H1 (cell line): ENCODE measurements at places on chromosomes 2 and 18. TPM values are rescaled to one million over a fixed set of nuclear protein-coding genes. Genes with fewer than 3 reads are reported as not detected.

DNA sequence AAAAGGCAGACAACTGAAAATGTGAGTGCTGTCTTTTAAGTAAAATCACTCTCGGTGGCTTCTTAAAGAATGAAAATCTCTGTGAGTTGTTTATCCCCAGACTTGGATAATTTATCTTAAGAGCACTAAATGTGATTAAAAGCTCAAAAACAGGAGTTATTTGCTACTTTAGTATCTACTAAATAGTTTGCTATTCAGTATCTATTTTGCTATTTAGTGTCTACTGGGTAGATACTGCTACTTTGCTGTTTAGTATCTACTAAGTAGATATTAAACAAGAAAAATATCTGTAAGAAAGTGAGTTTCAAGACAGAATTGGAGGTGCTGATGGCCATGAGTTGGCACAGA lies 1.4 kb upstream of the KCNG3 start:
- H3K4me1 ChIP-seq = peaks cover 2% of the 10 kb centered on the region; the same call in 1 of the 2 replicates
- no peak overlapping the region for H3K27ac ChIP-seq
- no peak for DNase-seq
- no peaks in the 10 kb centered on the region for H3K36me3 ChIP-seq

DNA sequence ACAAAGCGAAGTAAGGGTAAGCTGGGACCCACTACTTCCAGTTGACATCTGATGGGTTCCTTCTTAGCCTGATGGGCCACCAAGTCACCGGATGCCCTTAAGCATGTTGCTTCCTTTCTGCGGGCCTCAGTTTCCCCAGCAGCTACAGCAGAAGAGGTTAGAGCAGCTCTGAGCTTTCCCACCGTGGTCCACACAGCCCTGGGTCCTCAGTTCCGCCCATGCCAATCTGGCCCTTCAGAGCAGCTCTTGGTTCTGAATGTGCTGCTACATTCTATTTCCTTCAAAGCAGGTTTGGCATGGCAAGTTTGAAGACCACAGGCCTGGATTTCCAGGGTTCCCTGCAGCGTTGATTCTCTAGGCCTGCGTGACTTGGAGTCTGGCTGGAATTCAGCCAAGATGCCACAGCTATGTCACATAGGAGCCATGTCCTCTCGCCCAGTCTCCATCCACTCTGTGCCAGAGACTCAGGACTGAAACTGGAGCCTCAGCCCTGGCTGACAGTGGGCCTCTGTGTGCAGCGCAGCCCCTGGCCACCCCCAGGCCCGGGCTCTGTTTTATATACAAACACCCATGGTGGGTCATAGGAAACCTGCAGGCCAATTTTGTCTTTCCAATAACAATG lies 79.6 kb downstream of the TFCP2L1 start:
- no peaks in the 10 kb centered on the region for H3K27me3 ChIP-seq
- no peak for DNase-seq
- H3K4me1 ChIP-seq = no peaks in the 10 kb centered on the region
- H3K36me3 ChIP-seq = no peaks in the 10 kb centered on the region
- H3K27ac ChIP-seq = no peak overlapping the region

DNA sequence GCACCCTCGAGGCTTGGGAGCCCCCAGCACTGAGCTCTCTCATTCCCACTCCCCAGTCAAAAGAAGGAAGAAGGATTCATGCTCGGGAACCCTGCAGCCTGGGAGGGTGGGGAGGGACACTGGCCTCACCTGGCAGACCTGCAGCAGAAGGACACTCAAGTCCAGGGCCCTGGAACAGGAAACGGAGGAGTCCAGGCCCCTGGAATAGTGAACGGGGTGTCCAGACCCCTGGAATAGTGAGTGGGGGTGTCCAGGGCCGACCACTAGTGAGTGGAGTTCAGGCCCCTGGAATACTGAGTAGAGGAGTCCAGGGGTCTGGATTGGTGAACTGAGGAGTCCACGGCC lies 292.5 kb downstream of the NDUFA10 start:
- no peak for DNase-seq
- no peaks in the 10 kb centered on the region for H3K27me3 ChIP-seq
- no peak overlapping the region for H3K4me3 ChIP-seq
- H3K36me3 ChIP-seq = no peaks in the 10 kb centered on the region

DNA sequence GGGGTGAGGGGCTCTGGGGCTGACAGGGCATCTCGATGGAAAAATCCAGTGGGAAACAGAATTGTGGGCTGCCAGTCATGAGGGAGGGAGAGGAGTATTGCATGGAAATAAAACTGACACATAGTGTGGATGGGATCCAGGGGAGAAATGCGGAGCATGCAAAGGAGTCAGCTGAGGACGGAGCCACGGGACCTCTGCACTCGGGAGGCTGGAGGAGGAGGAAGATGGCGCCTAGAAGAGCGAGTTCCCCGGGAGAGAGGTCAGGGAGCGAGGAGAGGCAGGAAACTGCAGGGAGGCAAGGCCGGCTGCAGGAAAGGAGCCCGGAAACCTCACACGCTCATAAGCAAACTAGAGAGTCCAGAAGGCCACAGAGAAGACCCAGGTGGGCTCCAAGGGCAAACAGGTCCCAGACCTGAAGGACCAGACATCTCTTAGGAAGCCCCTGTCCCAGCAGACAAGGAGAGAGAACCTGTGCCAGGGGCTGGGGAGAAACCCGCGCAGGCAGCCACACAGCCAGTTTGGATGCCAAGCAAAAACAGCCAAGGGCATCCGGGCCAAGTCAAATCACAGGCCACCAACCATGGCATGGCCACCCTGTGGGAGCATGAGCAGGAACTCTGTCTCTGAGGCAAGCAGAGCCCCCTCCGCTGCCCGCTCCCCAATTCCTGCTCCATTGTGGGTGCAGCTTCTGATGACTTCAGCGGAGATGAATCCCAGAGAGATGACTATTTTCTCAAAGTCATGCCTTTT lies 218.8 kb upstream of the ID2 start:
- no peak for DNase-seq
- H3K4me3 ChIP-seq = no peak overlapping the region
- no peaks in the 10 kb centered on the region for H3K4me1 ChIP-seq
- H3K27ac ChIP-seq = no peak overlapping the region
- no peaks in the 10 kb centered on the region for H3K36me3 ChIP-seq

GRCh38 chr2:200172944-200173581 lies 133.4 kb upstream of the SPATS2L start:
- DNase-seq = no peak
- H3K27ac ChIP-seq = no peak overlapping the region
- no peak overlapping the region for H3K4me3 ChIP-seq
- no peaks in the 10 kb centered on the region for H3K36me3 ChIP-seq

DNA sequence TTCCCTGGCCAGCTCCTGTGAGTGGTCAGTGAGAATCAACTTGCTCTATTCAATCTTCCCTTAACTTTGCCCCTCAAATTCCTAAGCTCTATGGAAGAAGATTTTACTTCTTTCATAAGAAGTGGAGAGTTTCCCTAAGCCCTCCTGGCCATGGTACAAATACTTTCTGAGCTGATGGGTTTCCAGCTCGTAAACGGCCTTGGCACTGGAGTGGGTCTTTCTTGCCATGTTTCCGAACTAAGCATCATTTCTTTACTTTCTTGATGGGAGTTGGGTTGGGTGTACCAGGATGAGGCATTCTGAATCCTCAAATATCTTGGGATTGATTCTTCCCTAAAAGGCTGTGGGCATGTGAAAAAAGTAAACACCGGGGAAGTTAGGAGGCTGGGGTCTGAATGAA lies 72.5 kb downstream of the ACKR3 start:
- no peaks in the 10 kb centered on the region for H3K27me3 ChIP-seq
- DNase-seq = no peak
- no peaks in the 10 kb centered on the region for H3K4me1 ChIP-seq
- no peak overlapping the region for H3K4me3 ChIP-seq
- no peaks in the 10 kb centered on the region for H3K36me3 ChIP-seq

DNA sequence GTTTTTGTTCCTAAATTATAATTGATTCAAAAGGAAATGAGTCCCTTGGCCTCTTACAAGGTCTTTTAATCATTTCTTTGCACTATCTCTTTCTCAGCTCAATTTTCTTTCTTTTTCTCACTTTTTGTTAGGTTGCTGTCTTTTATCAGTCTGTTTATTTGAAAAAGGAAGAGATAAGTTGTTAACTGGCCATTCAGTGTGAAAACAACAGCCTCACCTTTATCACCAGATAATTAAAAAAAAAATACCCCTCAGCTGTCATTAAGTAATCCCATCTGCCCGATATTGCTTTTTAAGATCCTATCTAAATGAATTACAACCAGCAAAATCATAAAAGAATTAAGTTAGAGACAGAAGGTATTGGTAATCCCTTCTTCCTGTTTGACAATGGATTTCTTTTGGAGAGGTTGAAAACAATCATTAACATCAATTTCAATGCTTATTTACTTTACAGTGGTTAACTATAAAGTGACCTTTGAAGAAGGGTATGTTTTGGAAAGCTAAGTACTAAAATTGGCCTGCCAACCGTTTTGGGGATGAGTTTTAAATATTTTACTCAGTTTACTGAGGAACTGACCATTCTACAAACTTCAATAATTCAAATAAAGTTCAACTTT lies 104.9 kb downstream of the TGIF1 start:
- DNase-seq = no peak
- H3K27ac ChIP-seq = no peak overlapping the region
- H3K4me3 ChIP-seq = no peak overlapping the region

- no peak overlapping the region for H3K27ac ChIP-seq
- no peak overlapping the region for H3K4me3 ChIP-seq
- no peaks in the 10 kb centered on the region for H3K36me3 ChIP-seq
- H3K4me1 ChIP-seq = 0 out of 2 replicates have a peak, but pooled peaks cover 2% of the 10 kb centered on the region
These were observed 64.0 kb downstream of the ZNF407 start for GRCh38 chr18:74661691-74662090.

DNA sequence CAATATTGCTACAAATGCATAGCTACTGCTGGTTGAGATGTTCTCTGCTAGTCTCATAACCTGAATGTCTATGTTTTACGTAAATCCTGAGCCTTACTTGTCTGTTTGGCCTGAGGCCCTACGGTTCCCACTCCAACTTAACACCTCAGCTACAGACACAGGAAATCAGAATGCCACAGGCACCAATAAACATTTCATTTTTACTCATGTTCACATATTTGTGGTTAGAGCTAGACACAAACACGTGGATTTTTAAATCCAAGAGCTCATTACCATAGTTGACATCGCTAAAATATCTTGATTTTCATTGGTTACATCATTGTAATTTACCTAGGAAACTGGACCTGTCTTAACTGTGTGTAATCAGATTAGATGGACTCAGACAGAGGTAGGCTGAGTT lies 263.8 kb upstream of the CDH19 start:
- DNase-seq = no peak
- H3K4me1 ChIP-seq = no peaks in the 10 kb centered on the region
- H3K4me3 ChIP-seq = no peak overlapping the region
- H3K36me3 ChIP-seq = no peaks in the 10 kb centered on the region
- no peak overlapping the region for H3K27ac ChIP-seq

GRCh38 chr2:226862623-226863022 lies 26.8 kb downstream of the RHBDD1 start:
- DNase-seq = no peak
- no peak overlapping the region for H3K4me3 ChIP-seq
- peaks cover 3% of the 10 kb centered on the region for H3K36me3 ChIP-seq
- H3K27ac ChIP-seq = no peak overlapping the region
- H3K4me1 ChIP-seq = no peaks in the 10 kb centered on the region; the same call in 1 of the 2 replicates

DNA sequence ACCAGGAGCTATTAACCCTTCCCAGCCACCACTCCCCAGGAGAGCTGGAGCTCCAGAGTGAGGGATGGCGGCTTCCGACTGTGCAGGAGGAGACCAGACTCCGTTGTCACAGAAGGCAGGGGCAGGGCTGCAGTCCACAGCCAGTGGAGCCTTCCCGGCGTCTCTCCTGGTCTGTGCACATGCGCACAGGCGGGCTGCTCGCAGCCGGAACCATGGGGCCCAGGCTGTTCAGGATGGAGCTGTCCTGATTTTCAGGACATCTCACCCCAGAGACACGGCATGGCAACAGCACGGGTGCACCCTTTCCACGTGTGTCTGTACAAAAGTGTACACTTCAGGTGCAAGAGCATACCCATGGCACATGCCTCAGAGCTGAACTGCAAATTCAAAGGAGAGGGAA lies 28.9 kb downstream of the EIPR1 start:
- H3K27me3 ChIP-seq = no peaks in the 10 kb centered on the region
- H3K4me3 ChIP-seq = no peak overlapping the region
- H3K27ac ChIP-seq = no peak overlapping the region
- H3K4me1 ChIP-seq = no peaks in the 10 kb centered on the region
- no peak for DNase-seq
- peaks cover 3% of the 10 kb centered on the region for H3K36me3 ChIP-seq

The RAMP1 gene
- total RNA-seq = 0.65 and 2.0 TPM in 2 replicates

DNA sequence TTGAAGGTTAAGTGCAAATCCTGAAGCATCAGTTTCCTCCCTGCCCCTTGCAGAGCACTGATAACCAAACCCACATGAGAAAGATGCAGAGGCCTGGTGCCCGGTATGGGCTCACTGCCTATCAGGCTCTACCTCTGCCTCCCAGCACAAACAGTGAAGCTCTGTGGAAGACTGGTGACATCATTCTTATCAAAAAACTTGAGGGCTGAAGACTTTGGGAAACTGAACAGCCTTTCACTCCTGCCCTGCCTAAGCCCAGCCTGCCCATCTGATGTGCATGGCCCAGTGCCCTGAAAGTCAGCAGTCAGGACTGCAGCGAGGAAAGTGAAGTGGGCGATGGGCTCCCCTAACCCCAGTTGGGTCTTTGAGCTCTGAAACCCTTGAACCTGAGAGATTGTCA lies 174.8 kb upstream of the ARL4C start:
- H3K4me1 ChIP-seq = peaks cover 9% of the 10 kb centered on the region; the same call in 1 of the 2 replicates
- no peaks in the 10 kb centered on the region for H3K36me3 ChIP-seq
- DNase-seq = no peak
- no peak overlapping the region for H3K4me3 ChIP-seq
- H3K27me3 ChIP-seq = no peaks in the 10 kb centered on the region

DNA sequence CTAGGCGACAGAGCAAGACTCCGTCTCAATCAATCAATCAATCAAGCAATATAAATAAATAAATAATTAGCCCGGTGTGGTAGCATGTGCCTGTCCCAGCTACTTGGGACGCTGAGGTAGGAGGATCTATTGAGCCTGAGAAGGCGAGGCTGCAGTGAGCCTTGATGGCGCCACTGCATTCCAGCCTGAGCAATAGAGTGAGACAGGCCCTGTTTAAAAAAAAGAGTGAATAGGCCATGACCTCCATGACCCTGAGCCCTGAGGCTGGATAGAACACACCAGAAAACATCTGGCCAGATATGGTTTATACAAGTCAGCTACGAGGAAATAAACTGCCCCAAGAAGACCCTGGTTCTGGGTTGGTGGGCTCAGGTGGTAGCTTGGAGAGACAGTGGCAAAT lies 20.4 kb upstream of the SEMA4C start:
- H3K27me3 ChIP-seq = no peaks in the 10 kb centered on the region
- H3K27ac ChIP-seq = no peak overlapping the region
- no peak overlapping the region for H3K4me3 ChIP-seq

The SAG gene
- total RNA-seq = not detected in 2 replicates

DNA sequence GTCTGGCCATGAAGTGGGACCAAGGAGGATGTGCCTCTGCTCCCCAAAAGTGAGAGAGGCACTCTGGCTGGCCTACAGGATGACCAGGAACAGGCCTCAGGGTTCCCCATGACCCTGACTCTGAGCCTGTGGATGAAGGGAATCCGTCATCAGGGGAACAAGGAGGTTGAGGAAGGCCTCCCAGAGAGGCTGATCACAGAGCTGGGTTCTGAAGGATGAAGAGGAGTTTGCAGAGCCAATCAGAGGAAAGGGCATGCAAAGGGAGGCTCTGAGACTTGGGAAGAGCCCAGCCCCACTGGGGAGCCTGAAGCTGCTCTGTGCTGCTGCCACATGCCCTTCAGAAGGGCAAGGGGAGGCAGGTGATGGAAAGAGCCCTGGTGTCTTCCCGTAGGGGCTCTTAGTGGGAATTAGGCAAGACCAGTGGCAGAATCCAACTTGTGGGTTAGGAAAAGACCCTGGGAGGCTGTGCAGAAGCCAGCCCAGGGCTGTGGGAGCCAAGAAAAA lies 141.3 kb upstream of the ID2 start:
- H3K4me3 ChIP-seq = no peak overlapping the region
- H3K4me1 ChIP-seq = no peaks in the 10 kb centered on the region
- H3K27ac ChIP-seq = no peak overlapping the region

The LOXHD1 gene
- not detected in 2 replicates for total RNA-seq

The EFEMP1 gene
- 14.0 and 15.5 TPM in 2 replicates for total RNA-seq
